ENCODE measurements at places on chromosomes 6 and 20. TPM values are rescaled to one million over a fixed set of nuclear protein-coding genes. Genes with fewer than 3 reads are reported as not detected.
A peak's percentile ranks its signal among the peaks of the same experiment; 100 is the strongest.

Gene B3GAT2
- not detected for total RNA-seq

Gene APOBEC2
- not detected for total RNA-seq

Gene MOG
- not detected for total RNA-seq

Gene OPRL1
- 1.1 TPM for total RNA-seq

Gene CALHM5
- total RNA-seq = not detected

Gene ADAM33
- total RNA-seq = not detected

GRCh38 chr20:6026051-6026450 lies 27.8 kb downstream of the LRRN4 start:
- H3K4me1 ChIP-seq = peaks cover 11% of the 10 kb centered on the region
- DNase-seq = no peak
- H3K27ac ChIP-seq = no peak overlapping the region
- no peak overlapping the region for H3K4me3 ChIP-seq
- H3K27me3 ChIP-seq = no peaks in the 10 kb centered on the region

- H3K4me3 ChIP-seq = no peak overlapping the region
- no peak for DNase-seq
- no peaks in the 10 kb centered on the region for H3K27me3 ChIP-seq
- H3K27ac ChIP-seq = no peak overlapping the region
These were observed 58.0 kb downstream of the SYTL3 start for GRCh38 chr6:158707821-158708195.

GRCh38 chr6:131419702-131420101 lies 153.3 kb upstream of the ARG1 start:
- no peak overlapping the region for H3K27ac ChIP-seq
- DNase-seq = no peak
- no peaks in the 10 kb centered on the region for H3K4me1 ChIP-seq
- no peaks in the 10 kb centered on the region for H3K36me3 ChIP-seq
- H3K27me3 ChIP-seq = no peaks in the 10 kb centered on the region

- DNase-seq = no peak
- H3K27ac ChIP-seq = no peak overlapping the region
- no peaks in the 10 kb centered on the region for H3K4me1 ChIP-seq
- H3K27me3 ChIP-seq = no peaks in the 10 kb centered on the region
These were observed 15.2 kb upstream of the GUCA1A start for GRCh38 chr6:42158011-42158410.

GRCh38 chr6:35603326-35604202 lies 85.2 kb downstream of the FKBP5 start:
- H3K4me3 ChIP-seq = peak overlapping the region; percentile 43
- H3K4me1 ChIP-seq = peaks cover 45% of the 10 kb centered on the region
- peak overlapping the region; percentile 83 for H3K27ac ChIP-seq
- no peak for DNase-seq

DNA sequence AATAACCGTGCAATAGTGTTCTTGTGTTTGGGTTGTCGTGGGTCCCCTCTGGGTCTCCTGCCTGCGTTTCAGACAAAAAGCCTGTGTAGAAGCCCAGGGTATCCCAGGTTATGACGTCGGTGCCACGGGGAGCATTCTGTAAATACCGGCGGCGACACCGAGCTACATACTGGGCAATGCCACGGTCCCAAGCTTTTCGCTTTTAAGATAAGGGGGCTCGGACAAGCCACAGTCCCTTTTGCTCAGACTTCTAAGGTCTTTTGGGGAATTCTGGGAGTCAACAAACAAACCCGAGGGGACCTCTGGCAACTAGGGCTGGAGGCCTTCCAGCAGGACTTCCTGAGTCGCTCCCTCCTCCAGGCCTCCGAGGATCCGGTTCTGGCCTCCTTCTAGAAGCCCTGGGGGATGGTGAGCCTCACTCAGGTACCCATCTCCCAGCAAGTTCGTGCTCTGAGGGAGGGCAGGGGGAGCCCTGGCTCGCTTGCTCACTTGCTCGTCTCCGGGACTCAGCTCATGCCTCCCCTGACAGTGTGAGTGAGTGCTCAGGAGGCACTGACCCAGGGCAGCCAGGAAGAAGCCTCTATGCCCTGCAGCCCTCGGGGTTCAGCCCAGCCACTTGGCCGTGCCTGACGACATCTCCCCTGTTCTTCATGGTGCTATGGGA lies 62.4 kb upstream of the MRPS10 start:
- H3K27me3 ChIP-seq = no peaks in the 10 kb centered on the region
- no peak for DNase-seq
- no peak overlapping the region for H3K4me3 ChIP-seq
- peaks cover 54% of the 10 kb centered on the region for H3K4me1 ChIP-seq

DNA sequence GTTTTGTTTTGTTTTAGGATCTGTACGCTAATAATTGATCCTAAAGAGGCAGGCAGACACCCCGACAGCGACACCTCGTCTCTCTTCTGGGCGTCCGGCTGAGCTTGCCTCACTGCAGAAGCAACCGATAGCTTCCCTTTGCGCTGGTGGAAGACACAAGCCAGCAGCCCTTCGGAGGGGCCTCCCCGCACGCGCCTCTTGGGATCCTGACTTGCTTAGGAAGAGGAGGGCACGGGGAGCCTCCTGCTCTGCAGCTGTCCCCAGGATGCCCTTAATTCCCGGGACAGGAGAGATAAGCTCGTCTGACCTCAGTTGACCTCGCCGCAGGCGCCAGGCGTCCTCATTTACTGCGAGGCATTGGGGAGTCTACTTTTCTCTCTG lies 94.0 kb downstream of the CD83 start:
- peak; percentile 28 for DNase-seq
- peak overlapping the region; percentile 68 for H3K4me3 ChIP-seq
- no peaks in the 10 kb centered on the region for H3K36me3 ChIP-seq

- no peaks in the 10 kb centered on the region for H3K27me3 ChIP-seq
- H3K4me1 ChIP-seq = no peaks in the 10 kb centered on the region
- no peak overlapping the region for H3K27ac ChIP-seq
- H3K36me3 ChIP-seq = no peaks in the 10 kb centered on the region
These were observed 1.7 kb upstream of the TREM2 start for GRCh38 chr6:41164551-41165120.

DNA sequence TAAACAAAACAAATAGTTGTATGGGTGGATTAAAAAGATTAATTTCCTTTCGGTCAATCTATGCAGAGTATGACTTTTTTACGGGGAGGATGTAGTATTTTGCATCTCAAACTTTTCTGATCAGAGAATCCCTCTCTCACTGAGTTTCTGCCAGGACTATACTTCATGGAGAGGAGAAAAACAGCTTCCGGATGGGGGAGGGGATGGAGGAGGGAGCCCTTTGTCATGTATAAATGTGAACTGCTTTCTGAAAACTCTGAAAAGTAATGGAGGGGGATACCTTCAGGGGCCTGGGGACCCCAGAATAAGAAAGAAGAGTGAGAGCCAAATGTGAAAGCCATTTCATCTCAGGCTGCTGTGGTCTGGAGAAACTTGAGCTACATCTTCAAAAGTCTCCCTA lies 173.1 kb upstream of the KCNK16 start:
- no peaks in the 10 kb centered on the region for H3K27me3 ChIP-seq
- no peaks in the 10 kb centered on the region for H3K4me1 ChIP-seq
- no peak overlapping the region for H3K27ac ChIP-seq
- H3K36me3 ChIP-seq = no peaks in the 10 kb centered on the region
- DNase-seq = no peak

DNA sequence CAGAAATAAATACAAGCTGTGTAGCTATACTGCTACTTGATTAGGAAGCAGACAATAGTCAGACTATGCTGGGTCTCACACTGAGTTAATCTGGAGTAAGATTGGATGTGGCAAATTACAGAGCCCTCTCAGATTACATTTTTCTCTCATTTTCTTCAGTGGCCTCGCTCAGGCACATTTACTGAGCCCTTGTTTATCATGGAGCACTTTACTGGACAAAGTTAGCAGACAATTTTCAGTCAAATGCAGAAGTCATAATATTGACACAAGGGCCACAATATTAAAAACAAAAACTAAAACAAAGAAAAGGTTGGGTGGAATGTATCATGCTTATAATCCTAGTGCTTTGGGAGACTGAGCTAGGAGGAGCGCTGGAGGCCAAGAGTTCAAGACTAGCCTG lies 95.0 kb upstream of the MAP3K7 start:
- no peak for DNase-seq
- no peaks in the 10 kb centered on the region for H3K27me3 ChIP-seq
- no peak overlapping the region for H3K4me3 ChIP-seq
- no peak overlapping the region for H3K27ac ChIP-seq
- H3K4me1 ChIP-seq = no peaks in the 10 kb centered on the region

DNA sequence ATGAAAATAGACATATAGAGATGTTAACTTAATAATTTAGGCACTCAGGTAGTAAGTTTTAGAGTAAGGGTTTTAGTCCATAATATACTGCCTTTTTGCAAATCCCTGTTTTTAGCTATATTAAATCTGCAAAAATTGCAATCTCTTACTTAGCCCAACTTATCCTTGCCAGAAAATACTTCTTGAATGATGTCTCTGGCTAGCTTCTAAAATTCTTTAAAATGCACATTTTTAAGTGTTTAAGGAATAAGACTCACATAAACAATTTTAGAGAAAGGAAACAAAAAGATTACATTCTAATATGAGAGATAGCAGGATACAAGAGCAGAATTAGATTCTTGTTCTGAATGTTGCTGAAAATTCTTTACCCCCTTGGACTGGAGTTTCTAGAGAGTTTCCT lies 25.8 kb upstream of the RFPL4B start:
- no peaks in the 10 kb centered on the region for H3K4me1 ChIP-seq
- H3K4me3 ChIP-seq = no peak overlapping the region
- DNase-seq = no peak
- H3K27ac ChIP-seq = no peak overlapping the region
- peaks cover 5% of the 10 kb centered on the region for H3K27me3 ChIP-seq
- H3K36me3 ChIP-seq = no peaks in the 10 kb centered on the region

DNA sequence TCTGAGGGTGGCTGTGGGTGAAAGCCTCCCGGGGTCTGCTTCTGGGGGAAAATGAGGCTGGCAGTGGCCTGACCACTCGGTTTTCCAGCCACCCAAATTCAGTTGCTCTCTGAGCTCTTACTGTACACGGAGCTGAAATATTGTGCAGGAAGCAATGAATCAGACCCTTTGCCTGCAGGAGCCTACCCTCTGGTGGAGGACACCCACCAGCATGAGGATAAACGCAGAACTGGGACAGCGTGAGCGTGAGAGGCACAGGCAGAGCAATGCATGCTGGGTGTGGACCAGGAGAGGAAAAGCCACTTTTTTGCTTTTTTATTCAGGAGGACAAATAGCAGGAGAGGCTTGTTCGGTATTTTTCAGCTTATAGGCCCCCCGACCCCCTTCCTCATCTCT lies 298.0 kb downstream of the QKI start:
- no peaks in the 10 kb centered on the region for H3K36me3 ChIP-seq
- H3K27me3 ChIP-seq = no peaks in the 10 kb centered on the region
- no peak for DNase-seq
- H3K4me3 ChIP-seq = no peak overlapping the region
- H3K4me1 ChIP-seq = no peaks in the 10 kb centered on the region

Data from T-cell (primary cell).